Muscle of back (tissue), 13 donors: ENCODE measurements at places on chromosomes 13 and 19. TPM values are rescaled to one million over a fixed set of nuclear protein-coding genes. Genes with fewer than 3 reads are reported as not detected.

The NOVA2 gene
- polyA plus RNA-seq, result 4.0 TPM

The UBA52 gene
- 1,038 TPM for polyA plus RNA-seq

The PSG1 gene
- 1.4 TPM for polyA plus RNA-seq

The SCGB2B2 gene
- polyA plus RNA-seq, result 0.89 TPM

The PINLYP gene
- polyA plus RNA-seq, result 4.6 TPM

The PLIN4 gene
- 4.6 TPM for polyA plus RNA-seq

The SMAD9 gene
- 15.4 TPM for polyA plus RNA-seq

The C19orf67 gene
- polyA plus RNA-seq, result not detected

The TMEM86B gene
- polyA plus RNA-seq, result 2.0 TPM

The ZNF296 gene
- 1.1 TPM for polyA plus RNA-seq

The FFAR1 gene
- not detected for polyA plus RNA-seq

The ZNF506 gene
- 16.4 TPM for polyA plus RNA-seq

The MAST1 gene
- 0.67 TPM for polyA plus RNA-seq

The CYP2B6 gene
- polyA plus RNA-seq, result not detected

The RNF17 gene
- polyA plus RNA-seq, result not detected

The APOC1 gene
- 13.3 TPM for polyA plus RNA-seq

The LILRA5 gene
- 0.43 TPM for polyA plus RNA-seq

The ZNF524 gene
- 7.4 TPM for polyA plus RNA-seq

The EFNB2 gene
- polyA plus RNA-seq, result 22.4 TPM

The UBE2L5 gene
- polyA plus RNA-seq, result 0.11 TPM

The ZNF724 gene
- 3.8 TPM for polyA plus RNA-seq

The PABPC3 gene
- polyA plus RNA-seq, result 0.55 TPM

The SIGLEC12 gene
- polyA plus RNA-seq, result not detected

The PSG7 gene
- 1.8 TPM for polyA plus RNA-seq

The TEX30 gene
- polyA plus RNA-seq, result 14.4 TPM

The SLC25A41 gene
- polyA plus RNA-seq, result 1.2 TPM

The ZNF606 gene
- 11.6 TPM for polyA plus RNA-seq

The TLE2 gene
- 25.9 TPM for polyA plus RNA-seq

The IQCN gene
- polyA plus RNA-seq, result 4.9 TPM

The SIGLEC9 gene
- 1.2 TPM for polyA plus RNA-seq

The SPC24 gene
- 13.4 TPM for polyA plus RNA-seq

The FXYD3 gene
- 12.8 TPM for polyA plus RNA-seq

The NKPD1 gene
- polyA plus RNA-seq, result 0.19 TPM

The FBN3 gene
- polyA plus RNA-seq, result 17.0 TPM

The GMIP gene
- 2.7 TPM for polyA plus RNA-seq

The CGB3 gene
- 0.19 TPM for polyA plus RNA-seq

The ZNF497 gene
- 1.9 TPM for polyA plus RNA-seq

The OR7C1 gene
- 0.08 TPM for polyA plus RNA-seq

The GRIK5 gene
- polyA plus RNA-seq, result 3.0 TPM

The REEP6 gene
- polyA plus RNA-seq, result 1.8 TPM

The SLC1A6 gene
- polyA plus RNA-seq, result 0.36 TPM

The HIF3A gene
- 197 TPM for polyA plus RNA-seq

The UBL3 gene
- 29.6 TPM for polyA plus RNA-seq

The KLF1 gene
- 0.28 TPM for polyA plus RNA-seq

The VSIG10L gene
- 1.1 TPM for polyA plus RNA-seq

The ANGPTL8 gene
- polyA plus RNA-seq, result 0.36 TPM

The DKKL1 gene
- 1.8 TPM for polyA plus RNA-seq

The ZNF559 gene
- polyA plus RNA-seq, result 36.1 TPM

The SLC10A2 gene
- polyA plus RNA-seq, result not detected

The KLK3 gene
- not detected for polyA plus RNA-seq

The LILRB1 gene
- 1.4 TPM for polyA plus RNA-seq

The ZNF534 gene
- 0.70 TPM for polyA plus RNA-seq

The TMEM150B gene
- 0.45 TPM for polyA plus RNA-seq

The SUPT20H gene
- polyA plus RNA-seq, result 55.5 TPM

The CDADC1 gene
- polyA plus RNA-seq, result 7.0 TPM

The PCDH8 gene
- 0.67 TPM for polyA plus RNA-seq

The PEAK3 gene
- polyA plus RNA-seq, result 0.05 TPM

The ADGRE3 gene
- not detected for polyA plus RNA-seq

The ARHGAP45 gene
- polyA plus RNA-seq, result 12.0 TPM
